EL (cell line): ENCODE measurements at places on chromosomes 3 and 15.

DNA sequence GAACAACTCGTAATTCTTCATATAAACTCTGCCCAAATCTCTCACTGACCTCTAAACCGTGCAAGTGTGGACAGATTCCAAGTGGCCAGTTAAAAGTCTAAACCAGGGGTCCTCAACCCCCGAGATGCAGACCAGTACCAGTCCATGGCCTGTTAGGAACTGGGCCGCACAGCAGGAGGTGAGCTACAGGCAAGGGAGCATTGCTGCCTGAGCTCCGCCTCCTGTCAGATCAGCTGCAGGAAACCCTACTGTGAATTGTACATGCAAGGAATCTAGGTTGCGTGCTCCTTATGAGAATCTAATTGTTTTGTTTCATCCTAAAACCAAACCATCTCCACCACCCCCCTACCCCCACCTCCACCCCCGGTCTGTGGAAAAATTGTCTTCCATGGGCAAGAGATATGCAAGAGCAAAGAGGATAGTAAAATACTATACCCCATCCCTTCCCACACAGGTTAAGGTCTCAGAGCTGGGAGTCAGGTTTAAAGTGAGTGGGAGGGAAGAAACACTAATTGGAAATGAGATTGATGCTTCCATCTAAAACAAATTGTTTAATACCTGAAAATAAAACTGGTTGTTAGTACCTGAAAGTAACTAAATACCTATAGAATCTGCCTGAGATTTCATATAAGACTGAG lies 54.0 kb downstream of the POLQ start:
- no peak for DNase-seq

DNA sequence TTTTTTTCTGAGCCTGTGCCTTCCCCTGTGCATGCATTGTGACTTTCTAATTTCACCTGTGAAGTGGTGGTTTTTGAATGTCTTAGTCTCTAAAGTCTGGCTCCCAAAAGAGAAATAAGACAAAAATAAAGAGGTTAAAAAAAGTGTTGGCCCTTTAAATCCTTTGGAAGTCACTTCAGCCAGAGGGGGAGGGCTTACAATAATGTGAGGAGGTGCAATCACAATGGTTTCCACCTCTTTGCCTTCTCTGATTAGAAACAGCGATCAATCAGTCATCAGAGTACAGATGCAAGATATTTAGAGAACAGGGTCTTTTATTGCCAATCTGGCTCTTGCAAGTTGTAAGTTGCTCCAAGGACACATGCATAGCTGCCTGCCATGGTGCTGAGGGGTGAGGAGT lies 64.1 kb upstream of the GCSAM start:
- no peak for DNase-seq

- no peak for DNase-seq
These were observed at the start of gene MUC13 for GRCh38 chr3:124934577-124934976. Gene MUC13, minus strand, starts transcription at chr3:124934751. Its CDS starts 39 bp downstream, at chr3:124934712.

- DNase-seq: peak; percentile 90
These were observed 53.5 kb downstream of the MSL2 start for GRCh38 chr3:136142592-136142991.

DNA sequence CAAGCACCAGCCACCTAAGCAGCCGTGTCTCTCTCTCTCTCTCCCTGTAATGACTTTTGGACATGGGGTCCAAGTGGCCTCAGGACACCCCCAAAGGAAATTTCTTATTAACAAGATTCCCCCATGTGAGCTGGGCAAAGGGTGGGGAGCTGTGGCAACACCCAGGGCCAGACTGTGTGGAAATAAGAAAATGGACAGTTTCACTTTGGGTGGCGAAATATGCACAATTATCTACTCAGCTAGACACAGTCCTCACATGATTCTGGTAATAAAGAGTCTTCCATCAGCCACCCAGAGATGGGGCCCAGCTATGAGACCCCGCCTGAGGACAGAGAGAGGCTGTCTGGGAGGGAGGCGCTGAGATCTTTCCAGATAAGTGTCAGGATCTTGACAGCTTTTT lies 96.8 kb upstream of the TPM1 start:
- DNase-seq: no peak

GRCh38 chr3:183430325-183430957 lies 2.0 kb upstream of the MCF2L2 start:
- no peak for DNase-seq

- DNase-seq: no peak
These were observed 104.1 kb upstream of the LPP start for GRCh38 chr3:188049606-188050530.

GRCh38 chr15:100125401-100126191 lies 216.2 kb downstream of the ADAMTS17 start:
- DNase-seq: no peak

DNA sequence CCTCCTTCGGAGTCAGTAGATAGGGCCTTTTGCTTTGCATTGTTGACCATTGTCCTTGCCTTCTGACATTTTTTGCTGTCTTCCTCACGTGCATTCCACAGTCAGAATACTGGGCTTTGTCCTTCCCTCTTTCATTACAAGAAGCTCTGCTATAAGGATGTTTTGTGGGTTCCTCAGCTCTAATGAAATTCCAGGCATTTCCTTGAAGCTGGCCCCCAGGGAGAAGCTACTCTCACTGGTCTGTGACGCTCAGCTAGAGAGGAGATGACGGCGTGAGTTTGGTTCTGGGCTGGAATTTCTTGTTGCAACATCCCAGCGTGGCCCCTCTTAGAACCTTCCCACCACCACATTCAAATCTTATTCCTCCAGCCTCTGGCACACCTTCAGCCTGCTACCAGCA lies 210.2 kb downstream of the TJP1 start:
- DNase-seq: peak; percentile 95

DNA sequence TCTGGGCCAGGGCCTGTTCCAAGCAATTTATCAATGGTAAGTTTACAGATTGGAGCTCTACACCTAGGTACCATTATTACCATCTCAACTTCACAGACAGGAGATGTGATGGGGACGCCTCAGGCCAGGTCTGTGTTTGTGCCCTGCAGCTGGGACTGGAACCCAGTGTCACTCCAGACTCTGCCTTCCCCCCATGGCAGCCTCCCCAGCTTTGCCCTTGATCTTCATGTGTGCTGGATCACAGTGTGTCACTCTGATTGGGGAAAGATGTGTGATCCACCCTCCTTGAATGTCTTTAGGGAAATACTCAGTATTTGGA lies 59.6 kb downstream of the MGLL start:
- DNase-seq: no peak

DNA sequence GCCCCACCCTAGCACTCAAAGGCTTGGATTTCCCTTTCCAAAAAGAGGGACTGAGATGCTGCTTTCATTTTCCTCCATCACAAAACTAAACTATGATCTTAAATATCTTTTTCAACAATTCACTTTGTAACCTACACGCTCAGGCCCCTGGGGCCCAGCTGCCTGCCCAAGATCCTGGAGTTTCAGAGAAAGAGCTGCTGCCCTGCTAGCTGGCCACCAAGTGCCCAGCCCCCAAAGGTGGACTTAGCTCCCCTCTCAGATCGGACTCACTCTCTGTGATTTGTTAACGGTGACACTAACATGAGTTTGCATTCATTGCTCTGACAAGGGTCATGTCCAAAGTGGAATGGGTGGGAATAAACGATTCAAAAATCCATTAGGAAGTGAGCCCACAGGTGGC lies 119.6 kb upstream of the SMAD3 start:
- no peak for DNase-seq

DNA sequence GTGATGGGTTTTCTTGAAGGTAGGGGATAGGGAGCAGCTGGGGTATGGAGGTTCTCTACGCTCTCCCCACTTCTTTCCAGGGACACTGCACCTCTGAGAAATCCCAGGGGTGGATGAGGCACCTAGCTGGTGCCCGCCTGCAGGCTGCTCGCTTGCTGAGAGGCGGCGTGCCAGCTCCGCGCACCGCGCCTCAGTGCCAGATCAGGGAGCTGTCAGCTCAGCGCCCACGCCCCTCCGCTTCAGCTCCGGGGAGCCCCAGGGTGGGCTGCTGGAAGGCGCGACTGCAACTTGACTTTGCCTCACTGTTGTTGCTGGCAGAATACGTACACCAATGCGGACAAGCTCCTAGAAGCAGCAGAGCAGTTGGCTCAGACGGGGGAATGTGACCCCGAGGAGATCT lies 345.7 kb upstream of the UMPS start:
- DNase-seq: no peak
